ENCODE measurements at places on chromosomes 11 and 22. TPM values are rescaled to one million over a fixed set of nuclear protein-coding genes. Genes with fewer than 3 reads are reported as not detected.

USH1C gene
- not detected for total RNA-seq

DGCR6 gene
- total RNA-seq, result 0.96 TPM

ARHGEF17 gene
- total RNA-seq, result 9.1 TPM

MPZL2 gene
- total RNA-seq, result not detected
